Osteocyte (in vitro differentiated cells): ENCODE measurements at places on chromosomes 5 and 9. TPM values are rescaled to one million over a fixed set of nuclear protein-coding genes. Genes with fewer than 3 reads are reported as not detected.

Gene MAST4
- 10.5 and 12.9 TPM in 2 replicates for total RNA-seq

- DNase-seq = no peak
Observed at GRCh38 chr5:92633875-92634487, 947.0 kb downstream of the NR2F1-AS1 start.

DNA sequence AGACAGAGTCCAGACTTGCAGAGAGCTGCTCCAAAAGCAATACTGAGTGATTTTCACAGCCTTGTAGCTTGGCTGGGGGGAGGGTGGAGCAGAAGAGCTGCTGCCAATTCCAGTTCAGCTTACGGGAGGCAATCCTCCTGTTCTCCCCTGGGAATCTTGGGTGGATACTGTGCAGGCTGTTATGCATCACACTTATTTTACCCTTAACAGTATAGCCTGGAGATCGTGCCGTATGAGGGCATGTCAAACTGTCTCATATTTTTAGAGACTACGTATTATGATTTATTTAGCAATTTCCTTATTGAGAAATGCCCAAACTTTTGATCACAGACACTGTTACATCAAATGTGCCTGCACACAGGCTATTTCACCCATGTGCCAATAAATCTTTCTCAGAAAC lies 85.2 kb downstream of the BASP1 start:
- DNase-seq = no peak

- DNase-seq = no peak
Observed at GRCh38 chr9:98477884-98478283, 222.4 kb upstream of the TBC1D2 start.
